ENCODE measurements at places on chromosomes 11 and 22. TPM values are rescaled to one million over a fixed set of nuclear protein-coding genes. Genes with fewer than 3 reads are reported as not detected.

- no peak overlapping the region for H3K4me3 ChIP-seq
- H3K4me1 ChIP-seq, result no peaks in the 10 kb centered on the region
- no peak for DNase-seq
- no peaks in the 10 kb centered on the region for H3K36me3 ChIP-seq
- no peak overlapping the region for H3K27ac ChIP-seq
Observed at GRCh38 chr11:11149671-11150459, 203.2 kb downstream of the CSNK2A3 start.

Gene FAM76B
- total RNA-seq, result 25.0 TPM

DNA sequence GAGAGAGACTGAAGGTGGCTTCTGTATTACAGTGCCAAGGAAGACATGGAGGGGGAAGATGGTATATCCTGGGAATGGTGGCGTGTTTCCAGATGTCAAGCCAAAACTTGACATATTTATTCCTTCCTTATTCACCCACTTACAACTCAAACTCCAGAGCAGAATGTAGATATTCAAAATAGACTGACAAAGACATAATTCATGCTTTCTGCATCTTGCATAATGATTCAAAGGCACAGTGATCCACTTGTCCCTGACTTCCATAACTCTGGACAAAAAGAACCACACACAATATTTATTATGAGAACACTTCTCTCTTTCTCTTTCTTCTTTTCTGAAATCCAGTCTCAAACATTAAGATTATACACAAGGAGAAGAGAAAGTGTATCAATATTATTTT is 48.9 kb downstream of the SLC17A6 start:
- DNase-seq, result no peak
- H3K4me1 ChIP-seq, result no peaks in the 10 kb centered on the region
- no peak overlapping the region for H3K4me3 ChIP-seq
- H3K27me3 ChIP-seq, result peaks cover 31% of the 10 kb centered on the region

GRCh38 chr22:46192210-46192993 is 42.1 kb downstream of the PPARA start:
- H3K27me3 ChIP-seq, result no peaks in the 10 kb centered on the region
- no peak overlapping the region for H3K4me3 ChIP-seq
- H3K27ac ChIP-seq, result no peak overlapping the region
- no peaks in the 10 kb centered on the region for H3K4me1 ChIP-seq
- no peak for DNase-seq
- H3K36me3 ChIP-seq, result no peaks in the 10 kb centered on the region

Gene CTSW
- total RNA-seq, result not detected

Measured in MCF 10A (cell line).